ENCODE measurements at places on chromosomes 2 and 18.

DNA sequence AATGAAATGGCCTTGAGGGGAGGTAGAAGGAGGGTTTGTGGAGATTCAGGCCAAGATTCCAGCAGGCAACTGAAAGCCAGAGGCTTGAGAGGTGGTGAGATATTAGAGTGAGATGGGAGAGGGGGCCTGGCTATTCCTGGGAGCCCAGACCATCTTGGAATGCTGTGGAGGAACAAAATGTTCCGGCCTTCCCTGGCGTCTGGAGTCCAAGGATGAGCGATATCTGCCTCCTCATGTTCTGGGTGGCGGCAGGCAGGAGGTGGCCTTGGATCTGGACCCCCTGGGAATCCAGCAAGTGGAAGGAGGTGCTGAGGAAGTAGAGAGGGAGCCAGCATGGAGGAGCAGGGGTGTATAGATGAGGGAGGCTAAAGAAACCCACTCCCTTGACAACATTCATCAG is 335.9 kb downstream of the CYP26B1 start:
- no peak for DNase-seq

DNA sequence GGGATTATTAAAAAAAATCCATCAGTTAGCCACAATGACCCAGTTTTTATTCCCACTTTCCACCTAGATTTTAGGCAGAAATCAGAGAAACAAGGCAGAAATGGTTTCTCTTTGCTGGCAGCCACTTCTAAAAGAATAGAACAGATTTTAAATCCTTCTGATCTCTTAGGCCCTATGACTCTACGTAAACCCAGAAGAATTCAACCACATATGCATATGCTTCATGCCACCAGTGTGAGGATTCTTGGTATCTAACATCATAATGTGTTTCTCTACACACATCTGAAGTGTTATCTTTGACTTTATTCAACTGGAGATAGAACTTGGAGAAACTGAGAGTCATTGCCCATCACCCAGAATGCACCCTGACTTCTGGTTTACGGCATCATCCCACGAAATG is 128.7 kb upstream of the TANK start:
- no peak for DNase-seq

- no peak for DNase-seq
Observed at GRCh38 chr18:57920036-57920435, 116.9 kb upstream of the ATP8B1 start.

GRCh38 chr18:58861861-58862301 is 2.8 kb upstream of the ZNF532 start:
- DNase-seq = no peak

- DNase-seq = no peak
Observed at GRCh38 chr2:192151853-192152252, 42.9 kb downstream of the TMEFF2 start.

GRCh38 chr2:36338827-36339145 is 16.8 kb upstream of the CRIM1 start:
- no peak for DNase-seq

DNA sequence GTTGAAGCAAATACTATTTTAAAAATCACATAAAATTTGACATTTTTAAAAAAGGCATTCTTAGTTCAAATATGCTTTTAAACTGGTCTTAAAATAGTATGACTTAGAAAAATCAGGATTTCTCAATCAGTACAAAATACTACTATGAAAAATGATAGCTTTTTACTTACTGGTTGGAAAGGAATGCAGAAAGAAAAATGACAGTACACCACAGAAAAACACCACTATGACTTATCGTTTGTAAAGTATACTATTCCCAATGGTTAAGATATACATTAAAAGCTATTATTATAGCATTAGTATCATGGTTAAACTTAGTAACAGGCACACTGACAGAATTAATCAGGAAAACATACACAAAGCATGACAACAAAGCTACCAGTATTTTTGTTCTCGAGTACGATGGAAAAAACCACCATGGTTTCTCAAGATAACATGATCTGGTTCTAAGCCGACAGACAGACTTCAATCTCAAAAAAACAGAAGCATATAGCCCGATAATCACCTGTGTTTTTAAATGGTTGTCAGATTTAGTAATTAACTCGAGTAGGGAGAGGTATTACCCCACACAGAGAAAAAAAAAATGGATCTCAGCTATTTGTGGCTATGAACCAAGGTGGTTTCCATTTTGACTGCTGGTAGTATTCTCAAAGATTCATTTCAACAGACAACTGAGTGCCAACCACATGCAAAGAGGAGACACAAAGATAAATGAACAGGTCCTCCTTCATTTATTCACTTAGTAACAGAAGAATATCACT is 39.1 kb downstream of the CUL3 start:
- DNase-seq = no peak

DNA sequence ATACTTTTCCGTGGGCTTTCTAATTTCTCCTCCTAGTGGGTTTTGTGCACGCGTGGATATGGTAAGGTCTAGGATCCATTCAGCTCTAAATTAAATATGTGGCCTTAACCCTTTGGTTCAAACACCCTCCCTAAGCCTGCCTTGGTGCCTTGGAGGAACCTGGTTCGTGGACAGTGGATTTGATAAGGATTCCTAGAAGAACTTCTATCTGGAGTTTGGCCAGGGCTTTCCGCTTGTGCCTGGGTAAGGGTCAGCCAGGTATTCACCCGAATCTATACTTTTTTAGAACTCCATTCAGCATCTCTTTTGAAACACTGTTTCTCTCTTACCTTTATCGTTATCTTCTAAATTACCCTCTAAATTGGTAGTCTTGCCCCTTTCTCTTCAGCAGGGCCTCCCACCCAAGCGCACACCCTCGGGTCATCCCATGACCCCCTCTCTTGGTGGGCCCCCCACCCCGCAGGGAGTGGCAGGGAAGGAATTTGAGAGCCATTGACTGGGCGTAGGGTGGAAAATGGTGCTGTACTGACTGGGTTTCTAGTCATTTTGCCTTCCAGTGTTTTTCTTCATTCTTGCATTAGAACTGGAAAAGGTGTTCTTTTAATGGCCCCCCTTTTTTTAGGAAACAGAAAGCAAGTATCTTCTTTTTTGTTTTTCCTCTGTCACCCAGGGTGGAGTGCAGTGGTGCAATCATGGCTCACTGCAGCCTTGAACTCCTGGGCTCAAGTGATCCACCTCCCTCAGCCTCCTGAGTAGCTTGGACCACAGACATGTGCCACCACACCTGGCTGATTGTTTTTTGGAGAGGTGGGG is 1.8 kb downstream of the SOCS6 start:
- DNase-seq = no peak

- DNase-seq = no peak
Observed at GRCh38 chr2:181341855-181342600, 115.2 kb upstream of the ITGA4 start.

DNA sequence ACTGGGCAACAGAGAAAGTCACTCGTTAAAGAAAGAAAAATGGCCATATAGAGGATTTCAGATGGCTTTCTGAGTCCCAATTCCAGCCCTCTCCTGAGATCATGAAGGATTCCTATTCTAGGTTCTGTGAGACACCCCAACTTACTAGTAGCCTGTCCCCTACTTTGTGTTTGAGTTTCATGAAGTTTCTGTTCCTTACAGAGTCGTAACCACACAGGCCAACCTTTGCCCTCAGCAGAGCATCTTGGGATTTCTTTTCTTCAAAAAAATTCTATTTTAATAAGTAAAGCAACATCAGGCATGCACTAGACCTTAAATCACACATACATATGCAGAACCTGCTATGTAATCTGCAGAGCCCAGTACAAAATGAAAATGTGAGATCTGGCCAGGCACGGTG is 30.4 kb downstream of the TMEM247 start:
- DNase-seq = no peak

DNA sequence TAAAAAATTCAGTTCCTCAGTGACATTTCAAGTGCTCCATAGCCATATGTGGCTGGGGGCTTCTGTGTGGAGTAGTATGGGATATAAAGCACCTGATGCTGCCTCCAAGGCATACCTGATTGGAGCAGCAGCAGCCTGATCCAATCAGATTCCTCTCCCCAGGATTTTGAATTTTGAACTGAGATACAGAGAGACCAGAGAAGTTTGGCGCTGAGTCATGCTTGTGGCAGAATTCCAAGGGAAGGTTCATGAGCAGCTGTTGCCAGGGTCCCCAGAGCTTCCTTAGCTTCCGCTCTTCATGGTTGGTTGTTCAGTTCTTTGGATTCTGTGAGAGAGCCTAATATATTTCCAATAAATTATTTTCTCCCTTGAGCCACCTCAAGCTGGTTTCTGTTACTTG is 29.0 kb upstream of the CFAP36 start:
- DNase-seq = no peak

- no peak for DNase-seq
Observed at GRCh38 chr18:78857314-78858150, 122.1 kb upstream of the SALL3 start.

DNA sequence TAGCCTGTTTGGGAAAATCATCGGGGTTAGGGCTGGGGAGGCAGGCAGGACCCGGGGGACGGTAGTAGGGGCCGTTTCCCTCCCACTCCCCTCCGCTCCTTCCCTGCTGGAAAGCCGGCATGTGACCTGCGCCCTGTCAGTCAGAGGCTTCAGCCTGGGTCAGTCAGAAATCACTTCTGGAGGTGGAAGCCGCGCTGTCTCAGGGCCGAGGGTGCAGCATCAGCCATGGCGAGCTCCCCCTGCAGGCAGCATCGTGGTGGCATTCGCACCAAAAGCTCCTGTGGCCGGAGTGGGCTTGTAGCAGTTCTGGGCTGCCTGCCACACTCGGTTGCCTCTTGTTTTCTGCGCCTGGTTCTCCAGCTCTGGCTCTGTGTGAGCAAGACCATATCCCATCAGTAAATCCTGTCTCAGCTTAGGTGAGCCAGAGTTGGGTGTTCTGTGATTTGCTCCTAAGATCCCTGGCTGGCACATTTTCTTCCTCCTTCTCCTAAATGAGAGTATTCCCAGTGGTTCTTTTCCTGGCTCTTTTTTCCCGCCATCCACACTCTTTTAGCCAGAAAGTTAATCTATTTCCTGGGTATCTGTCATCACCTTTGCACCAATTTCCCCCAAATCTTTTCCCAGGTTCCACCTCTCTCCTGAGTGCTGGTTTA is 123.9 kb upstream of the CD302 start:
- peak; percentile 13 for DNase-seq

- DNase-seq = no peak
Observed at GRCh38 chr2:197626965-197627625, 48.3 kb downstream of the RFTN2 start.

GRCh38 chr2:233839447-233839820 is 14.9 kb downstream of the HJURP start:
- no peak for DNase-seq

DNA sequence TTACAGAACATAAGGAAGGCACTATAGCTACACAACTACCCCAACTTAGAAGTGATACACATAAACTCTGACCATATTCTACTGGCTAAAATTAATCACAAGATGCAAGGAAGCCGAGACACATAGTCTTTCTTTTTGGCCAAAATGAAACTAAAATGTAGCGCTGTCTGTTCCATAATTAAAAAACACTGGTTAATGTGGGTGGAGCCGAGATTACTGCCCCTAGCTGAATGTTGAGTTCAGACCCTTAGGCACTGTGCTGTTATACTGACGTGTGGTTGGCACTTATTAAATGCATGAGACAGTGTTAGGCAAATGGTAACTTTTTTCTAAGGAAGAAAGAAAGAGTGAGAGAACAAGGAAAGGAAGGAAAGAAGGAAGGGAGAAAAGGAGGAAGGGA is 254.6 kb upstream of the RND3 start:
- no peak for DNase-seq

- no peak for DNase-seq
Observed at GRCh38 chr2:80547344-80547743, 242.8 kb upstream of the LRRTM1 start.

DNA sequence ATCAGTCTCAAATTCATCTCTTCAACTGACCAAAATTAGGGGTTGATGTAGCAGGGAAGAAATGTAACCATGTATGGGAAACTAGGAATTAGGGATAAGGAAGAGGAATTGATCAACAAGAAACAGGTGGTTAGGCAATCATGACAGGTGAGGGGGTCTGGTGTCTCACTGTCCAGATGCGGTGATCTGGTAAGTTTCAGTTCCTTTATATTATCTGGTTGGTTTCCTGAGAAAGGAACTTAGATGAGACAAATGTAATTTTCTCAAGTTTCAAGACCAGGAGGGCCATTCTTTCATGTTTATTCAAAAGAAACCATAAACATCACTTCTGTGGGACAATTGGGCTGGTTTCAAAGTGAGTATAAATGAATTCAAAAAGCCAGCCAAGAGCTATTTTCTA is 306.2 kb upstream of the KCNJ3 start:
- no peak for DNase-seq

All from esophagus squamous epithelium (tissue), 5 donors.